ENCODE measurements at places on chromosomes 3 and 15. TPM values are rescaled to one million over a fixed set of nuclear protein-coding genes. Genes with fewer than 3 reads are reported as not detected.

GRCh38 chr3:97793420-97794019 lies 28.3 kb upstream of the CRYBG3 start:
- H3K27me3 ChIP-seq, result no peaks in the 10 kb centered on the region
- no peaks in the 10 kb centered on the region for H3K36me3 ChIP-seq
- no peak overlapping the region for H3K4me3 ChIP-seq
- no peak overlapping the region for H3K27ac ChIP-seq

- H3K36me3 ChIP-seq, result no peaks in the 10 kb centered on the region
- H3K4me1 ChIP-seq, result peaks cover 13% of the 10 kb centered on the region
- H3K27me3 ChIP-seq, result no peaks in the 10 kb centered on the region
- no peak for DNase-seq
- H3K4me3 ChIP-seq, result no peak overlapping the region
- no peak overlapping the region for H3K27ac ChIP-seq
These were observed 87.9 kb downstream of the CHST2 start for GRCh38 chr3:143207338-143207961.

DNA sequence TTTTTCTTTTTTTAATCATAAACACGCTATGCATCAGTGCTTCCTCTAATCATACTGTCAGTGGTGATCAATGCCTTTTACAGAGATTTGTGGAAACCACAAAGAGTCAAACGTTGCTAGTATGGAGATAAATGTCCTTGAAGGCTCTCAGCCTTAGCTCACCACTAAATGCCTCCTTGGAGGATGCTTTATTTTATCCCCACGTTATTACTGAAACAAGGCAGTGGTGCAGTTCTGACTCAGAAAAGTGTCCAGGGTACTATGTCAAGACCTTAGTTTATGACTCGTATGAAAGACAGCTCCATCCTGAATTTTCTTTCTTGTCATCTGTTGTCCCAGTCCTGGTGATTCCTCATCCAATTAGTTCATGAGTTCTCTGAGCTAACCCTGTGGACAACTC lies 1146.7 kb downstream of the IGSF11 start:
- H3K4me3 ChIP-seq, result no peak overlapping the region
- H3K36me3 ChIP-seq, result no peaks in the 10 kb centered on the region
- no peak overlapping the region for H3K27ac ChIP-seq
- H3K4me1 ChIP-seq, result peaks cover 6% of the 10 kb centered on the region
- no peak for DNase-seq
- H3K27me3 ChIP-seq, result no peaks in the 10 kb centered on the region

DNA sequence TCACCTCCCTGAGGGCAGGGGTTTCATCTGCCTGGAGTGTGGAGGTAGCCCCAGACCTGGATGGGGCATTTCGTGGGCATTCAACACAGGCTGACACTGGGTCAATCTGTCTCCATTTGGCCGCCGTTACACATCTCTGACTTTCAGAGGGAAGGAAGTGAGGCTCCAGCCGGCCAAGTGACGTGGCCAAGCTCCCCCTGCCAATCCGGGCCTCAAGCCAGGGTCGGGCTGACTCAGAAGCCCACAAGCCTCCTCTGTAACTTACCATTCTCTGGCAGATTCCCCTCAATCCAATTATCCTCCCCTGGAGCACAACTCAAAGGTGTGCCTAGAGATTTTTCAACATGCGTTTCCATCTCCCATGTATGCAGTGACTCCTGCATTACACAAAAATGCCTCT lies 227.6 kb downstream of the KLF13 start:
- no peak overlapping the region for H3K27ac ChIP-seq
- H3K36me3 ChIP-seq, result no peaks in the 10 kb centered on the region
- DNase-seq, result no peak
- no peak overlapping the region for H3K4me3 ChIP-seq
- H3K4me1 ChIP-seq, result no peaks in the 10 kb centered on the region

GRCh38 chr3:178147001-178147400 lies 389.2 kb upstream of the KCNMB2 start:
- no peak overlapping the region for H3K27ac ChIP-seq
- H3K27me3 ChIP-seq, result no peaks in the 10 kb centered on the region
- DNase-seq, result no peak
- H3K4me3 ChIP-seq, result no peak overlapping the region
- peaks cover 7% of the 10 kb centered on the region for H3K4me1 ChIP-seq

GRCh38 chr3:120909602-120909878 lies 1.5 kb downstream of the STXBP5L start:
- H3K4me1 ChIP-seq, result peaks cover 23% of the 10 kb centered on the region
- H3K36me3 ChIP-seq, result no peaks in the 10 kb centered on the region
- H3K4me3 ChIP-seq, result peak overlapping the region; percentile 94

DNA sequence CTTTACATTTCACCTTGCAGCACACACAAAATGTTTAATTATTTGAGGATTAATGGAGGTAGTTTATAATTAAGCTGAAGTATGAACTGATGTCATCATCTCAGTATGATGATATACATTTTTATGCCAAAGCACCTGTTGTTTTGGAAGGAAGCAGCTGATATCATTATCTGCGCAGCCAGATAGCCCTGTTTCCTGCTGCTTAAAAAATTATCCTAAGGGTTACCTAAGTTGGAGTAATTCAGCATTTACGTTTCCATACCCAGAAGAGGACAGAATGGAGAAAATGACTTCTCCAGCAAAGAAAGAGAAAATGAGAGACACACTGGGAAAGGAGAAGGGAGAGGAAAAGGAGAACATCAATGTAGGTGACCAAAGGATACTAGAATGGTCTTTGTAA lies 370.3 kb upstream of the PLSCR5 start:
- no peaks in the 10 kb centered on the region for H3K27me3 ChIP-seq
- DNase-seq, result no peak
- no peaks in the 10 kb centered on the region for H3K36me3 ChIP-seq
- no peak overlapping the region for H3K27ac ChIP-seq
- no peak overlapping the region for H3K4me3 ChIP-seq

GRCh38 chr3:39101022-39101689 lies 6.3 kb downstream of the GORASP1 start:
- no peak for DNase-seq
- H3K36me3 ChIP-seq, result no peaks in the 10 kb centered on the region
- peak overlapping the region; percentile 62 for H3K4me3 ChIP-seq
- H3K27me3 ChIP-seq, result no peaks in the 10 kb centered on the region
- no peak overlapping the region for H3K27ac ChIP-seq

DNA sequence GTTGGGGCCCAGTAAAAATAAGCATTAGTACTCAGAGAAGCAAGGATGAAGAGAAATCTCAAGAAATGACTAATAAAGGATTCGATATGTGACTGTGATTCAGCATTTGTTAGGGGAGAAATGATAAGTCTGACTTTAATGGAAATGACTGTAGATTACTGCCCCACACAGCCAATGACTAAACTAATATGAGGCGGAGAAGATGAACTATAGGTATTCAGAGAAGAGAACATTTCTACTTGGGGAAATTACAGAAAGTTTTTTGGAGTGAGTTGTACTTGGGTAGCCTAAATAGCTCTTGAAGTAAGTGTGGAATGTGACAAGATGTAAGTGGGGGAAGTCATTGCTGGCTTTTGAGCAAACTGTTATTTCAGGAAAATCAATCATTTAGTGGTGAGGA lies 380.0 kb downstream of the PDCD6IP start:
- no peak overlapping the region for H3K27ac ChIP-seq
- no peak for DNase-seq
- H3K27me3 ChIP-seq, result no peaks in the 10 kb centered on the region

DNA sequence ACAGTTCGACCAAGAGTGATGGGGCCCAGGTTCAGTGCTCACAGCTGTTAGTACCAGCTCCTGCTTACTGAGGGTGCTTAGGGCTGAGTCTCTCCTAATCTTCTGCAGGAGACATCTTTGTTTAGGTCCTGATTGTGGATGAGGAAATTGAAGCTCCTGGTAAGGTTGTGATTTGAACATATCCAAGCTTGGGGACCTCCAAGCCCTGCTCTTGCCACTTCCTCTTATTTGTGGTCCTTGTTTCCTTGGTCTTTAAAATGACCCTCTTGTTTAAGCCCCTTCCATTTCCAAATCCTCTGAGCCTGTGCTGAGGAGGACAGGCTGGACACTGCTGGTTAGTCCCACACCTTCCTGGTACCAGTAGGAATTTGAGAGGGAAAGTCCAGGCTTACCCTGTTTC lies 87.0 kb downstream of the EEFSEC start:
- H3K4me1 ChIP-seq, result peaks cover 52% of the 10 kb centered on the region
- H3K4me3 ChIP-seq, result no peak overlapping the region
- no peaks in the 10 kb centered on the region for H3K36me3 ChIP-seq
- DNase-seq, result no peak
- H3K27me3 ChIP-seq, result no peaks in the 10 kb centered on the region
- H3K27ac ChIP-seq, result no peak overlapping the region

CRABP1 gene
- 803 TPM for total RNA-seq

LRTM1 gene
- not detected for total RNA-seq

GRAMD2A gene
- 0.35 TPM for total RNA-seq

TM4SF18 gene
- total RNA-seq, result not detected

ZNF621 gene
- 32.6 TPM for total RNA-seq

PPP1R14D gene
- total RNA-seq, result not detected

MUSTN1 gene
- total RNA-seq, result 4.1 TPM

All from neural crest cell (in vitro differentiated cells).